Stimulated activated CD8-positive, alpha-beta memory T cell treated with anti-CD3 and anti-CD28 coated beads, Interleukin-7, amount 100 ng/mL, for 24 hours (primary cell): ENCODE measurements at places on chromosomes 1 and 21.

DNA sequence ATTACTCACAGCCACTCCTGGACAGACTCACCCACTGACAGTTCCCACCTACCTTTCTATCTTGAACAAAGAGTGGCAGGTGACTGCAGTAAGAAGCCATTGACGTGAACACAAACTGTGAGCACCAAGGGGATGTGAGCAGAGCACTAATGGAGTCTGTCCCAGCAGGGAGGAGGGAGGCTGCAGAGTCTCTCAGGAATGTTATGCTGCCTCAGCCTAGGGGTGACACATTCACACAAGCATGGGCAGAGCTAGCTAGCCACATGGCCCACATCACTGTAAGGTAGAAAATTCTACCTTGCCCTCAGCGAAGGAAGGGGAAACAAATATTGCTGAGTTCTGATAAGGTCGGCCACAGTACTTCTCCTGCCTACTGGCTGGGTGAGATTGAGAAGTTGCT lies 56.8 kb upstream of the PTGFRN start:
- no peak for DNase-seq

DNA sequence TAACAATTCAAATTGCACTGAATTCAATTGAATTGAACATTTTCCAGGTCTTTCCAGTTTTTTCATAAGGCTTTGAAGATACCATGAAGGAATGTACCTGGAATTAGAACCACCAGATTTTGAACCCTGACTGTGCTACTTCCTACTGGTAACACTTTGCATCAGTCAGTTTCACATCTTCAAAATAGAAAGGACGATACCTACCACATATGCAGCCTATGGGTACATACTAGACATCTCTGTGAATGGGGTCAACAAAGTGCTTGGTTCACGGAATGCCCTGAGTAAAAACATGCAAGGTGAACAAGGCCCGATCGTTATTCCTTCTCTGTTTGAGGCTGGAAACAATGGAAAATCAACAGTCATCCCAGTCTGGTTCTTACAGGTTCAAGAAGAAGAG lies 41.2 kb upstream of the WLS start:
- no peak for DNase-seq

DNA sequence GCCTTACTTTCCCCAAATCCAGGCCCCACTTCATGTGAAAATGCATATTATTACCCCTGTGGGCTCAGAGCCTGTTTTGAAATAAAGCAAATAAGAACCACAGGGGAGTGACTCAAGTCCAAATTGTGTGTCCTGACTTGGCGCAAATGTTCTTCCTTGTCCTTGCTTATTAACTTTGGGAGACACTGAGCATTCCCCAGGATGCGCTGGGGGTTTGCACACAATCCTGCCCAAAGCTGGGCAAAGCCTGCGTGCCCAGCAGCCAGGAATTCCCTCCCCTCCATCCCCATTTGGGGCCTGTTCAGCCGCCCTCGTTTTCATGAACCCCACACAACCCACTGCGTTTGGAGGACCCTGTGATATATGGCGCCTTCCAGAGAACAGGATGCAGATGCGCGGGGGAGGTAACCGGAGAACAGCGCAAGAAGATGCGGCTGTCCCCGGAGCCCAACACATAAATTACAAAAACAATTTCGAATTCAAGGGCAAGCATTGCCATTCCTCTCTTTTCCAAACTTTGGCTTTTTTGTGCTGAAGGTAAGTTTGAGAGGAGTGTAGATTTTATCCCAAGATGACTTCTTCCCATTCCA lies 42.4 kb upstream of the CLDN14 start:
- no peak for DNase-seq

GRCh38 chr1:34645109-34645688 lies 109.6 kb upstream of the GJB5 start:
- DNase-seq = no peak

DNA sequence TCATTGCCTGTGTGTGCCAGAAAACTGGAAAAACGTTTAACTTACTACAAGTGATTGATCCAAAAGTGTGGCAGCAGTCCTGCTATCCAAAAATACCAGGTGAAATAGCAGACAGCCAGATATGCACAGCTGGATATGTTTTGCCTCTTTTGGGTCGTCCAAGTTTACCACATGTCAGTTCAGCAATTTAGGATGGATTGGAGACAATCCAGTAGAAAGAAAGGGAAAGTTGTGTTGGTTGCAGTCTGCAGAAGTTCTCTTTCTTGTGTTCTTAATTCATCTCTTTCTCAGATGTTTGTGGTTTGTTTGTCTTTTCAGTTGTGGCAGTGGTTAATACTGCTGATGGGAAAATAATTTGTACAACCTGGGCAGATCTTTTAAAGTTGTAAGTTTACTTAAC lies 645.0 kb downstream of the PTPRC start:
- DNase-seq = no peak

GRCh38 chr1:82392513-82392912 lies 591.8 kb downstream of the ADGRL2 start:
- no peak for DNase-seq

GRCh38 chr1:202243006-202243405 lies 49.4 kb downstream of the LGR6 start:
- DNase-seq = no peak

DNA sequence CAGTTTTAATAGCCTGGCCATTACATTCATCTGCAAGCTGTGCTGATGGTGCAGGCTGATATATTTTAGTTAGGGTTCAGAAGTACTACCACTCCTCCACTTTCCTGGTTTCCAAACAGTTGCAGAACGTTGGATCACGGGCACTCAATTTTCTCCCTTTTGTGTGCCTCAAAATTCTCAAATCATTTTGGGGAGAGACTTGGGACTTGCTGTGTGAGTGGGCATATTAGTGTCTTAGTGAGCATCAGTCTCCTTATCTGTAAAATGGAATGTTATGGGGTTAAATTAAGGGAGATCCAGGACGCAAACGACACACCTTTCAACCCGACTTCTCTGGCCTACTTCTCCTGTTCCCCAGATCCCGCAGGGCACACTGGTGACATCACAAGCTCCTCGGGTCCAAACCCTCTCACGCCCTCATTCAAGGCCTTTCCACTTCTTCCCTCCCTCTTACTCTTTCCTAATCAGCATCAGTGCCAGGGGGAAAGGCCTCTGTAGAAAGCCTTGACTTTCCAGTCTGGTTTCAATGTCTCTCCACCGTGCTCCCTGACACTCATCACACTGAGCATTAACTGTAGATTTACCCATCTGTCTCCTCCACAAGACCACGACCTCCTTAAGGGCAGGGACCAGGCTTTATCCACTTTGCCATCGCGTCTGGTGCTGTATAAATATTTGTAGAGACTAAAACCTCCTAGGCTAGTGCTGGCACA lies 1.2 kb downstream of the PIGP start:
- no peak for DNase-seq

- no peak for DNase-seq
These were observed 7.9 kb downstream of the TRIM46 start for GRCh38 chr1:155181371-155182051.

- no peak for DNase-seq
These were observed 570 bp upstream of the PEX10 start for GRCh38 chr1:2412773-2413494.

DNA sequence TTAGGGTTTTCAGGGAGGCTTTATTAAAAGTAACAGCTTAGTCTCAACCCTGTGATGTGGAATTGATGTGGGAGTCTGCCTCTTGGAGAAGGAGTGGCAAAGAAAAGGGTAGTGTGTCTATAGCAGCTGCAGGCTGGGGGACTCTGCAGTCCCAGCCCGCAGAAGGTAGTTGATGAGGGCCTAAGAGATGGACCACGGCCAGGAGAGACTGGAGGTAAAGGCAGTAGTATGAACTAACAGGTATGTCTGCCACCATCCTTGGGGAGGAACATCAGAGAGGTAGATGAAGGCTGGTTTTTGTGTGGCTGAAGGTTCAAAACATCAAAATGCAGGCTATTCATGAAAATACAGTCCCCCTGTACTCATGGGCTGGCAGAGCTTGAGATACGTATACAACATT lies 112.1 kb downstream of the KCTD3 start:
- no peak for DNase-seq

- DNase-seq = no peak
These were observed 53.5 kb upstream of the CD34 start for GRCh38 chr1:207964195-207964966.

- DNase-seq = no peak
These were observed 13.1 kb downstream of the TXNIP start for GRCh38 chr1:145983206-145983675.

DNA sequence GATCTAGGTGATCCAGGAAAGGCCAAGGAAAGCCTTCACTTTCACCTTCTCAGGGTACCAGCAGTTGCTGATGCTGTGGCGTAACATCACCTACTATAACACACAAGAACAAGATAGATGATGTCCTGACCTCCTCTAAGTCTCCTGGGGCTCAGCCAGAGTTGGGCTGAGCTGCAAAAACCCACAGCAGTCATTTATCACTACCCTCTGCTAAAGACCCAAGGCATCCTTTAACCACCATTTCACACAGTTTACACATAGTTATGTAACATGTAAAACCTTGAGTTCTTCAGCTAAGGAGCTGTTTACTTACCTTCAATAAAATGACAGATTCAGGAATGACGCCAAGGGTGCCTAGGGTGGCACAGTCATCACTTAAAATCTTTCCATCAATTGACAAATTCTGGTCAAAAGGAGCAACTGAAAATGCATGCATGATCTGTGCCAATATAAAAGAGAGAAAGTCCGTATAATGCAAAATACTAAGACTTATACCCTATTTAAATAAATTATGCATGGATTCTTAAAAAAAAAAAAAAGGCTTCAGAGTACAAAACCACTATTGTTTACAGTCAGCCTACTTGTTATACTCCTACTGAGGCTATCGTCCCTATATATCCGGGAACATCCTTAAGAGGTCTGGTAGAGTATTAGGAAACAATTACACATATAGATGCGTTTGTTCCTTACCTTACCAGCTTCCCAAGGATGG lies 20.7 kb upstream of the RAP1GAP start:
- no peak for DNase-seq

DNA sequence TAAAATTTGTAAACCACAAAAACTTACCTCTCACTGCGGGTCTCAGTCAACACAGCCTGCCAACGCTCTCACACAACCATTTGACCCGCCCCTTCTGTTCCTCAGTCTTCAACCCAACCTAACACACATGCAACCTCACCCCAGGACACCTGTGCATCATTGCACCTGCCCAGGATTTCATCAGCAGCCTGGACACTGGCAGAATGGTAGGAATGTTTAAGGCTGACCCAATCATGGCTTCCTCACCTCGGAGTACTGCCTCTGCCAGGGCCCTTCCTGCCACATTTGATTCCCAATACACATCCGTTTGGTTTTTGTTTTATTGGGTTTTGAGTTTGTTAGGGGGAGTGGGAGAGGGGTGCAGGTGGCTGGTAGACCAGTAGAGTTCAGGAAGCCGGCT lies 40.7 kb downstream of the TOMM20 start:
- no peak for DNase-seq

GRCh38 chr1:180926164-180926981 lies 13.7 kb downstream of the KIAA1614 start:
- DNase-seq = no peak

DNA sequence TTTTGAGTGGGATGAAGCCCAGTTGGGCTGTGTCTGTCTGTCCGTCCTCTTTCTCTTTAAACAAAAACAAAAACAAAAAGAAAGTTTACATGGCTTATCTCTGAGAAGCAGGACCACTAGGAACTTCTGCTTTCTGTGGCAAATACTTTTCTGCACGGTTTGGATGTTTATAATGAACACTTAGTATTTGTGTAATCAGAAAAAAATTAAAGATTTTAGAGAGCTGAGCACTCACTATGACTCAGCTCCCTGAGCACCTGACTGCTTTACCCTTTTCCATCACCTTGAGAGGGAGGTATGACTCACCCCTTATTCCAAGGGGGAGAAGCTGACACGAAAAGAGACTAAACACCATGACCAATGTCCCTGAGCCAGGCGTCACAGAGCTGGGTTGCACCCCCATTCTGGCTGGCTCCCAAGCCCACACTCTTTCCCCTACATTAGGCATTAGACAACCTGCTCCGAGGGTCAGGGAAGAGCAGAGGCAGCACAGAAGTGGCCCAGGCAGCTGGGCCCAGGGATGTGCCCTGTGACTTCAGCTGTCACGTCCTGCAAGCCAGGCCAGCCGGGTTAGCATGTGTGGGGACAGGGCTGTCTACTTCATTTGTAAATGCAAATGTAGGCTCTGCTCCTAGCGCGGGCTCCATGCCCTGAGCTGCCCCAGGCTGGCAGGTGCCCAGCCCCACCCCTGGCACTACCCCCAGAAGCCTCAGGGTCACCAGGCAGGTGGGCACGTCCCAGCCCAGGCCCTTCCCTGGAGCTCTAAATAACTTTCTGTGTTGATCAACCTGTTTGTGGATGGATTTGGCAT lies 30.4 kb downstream of the RAP1GAP start:
- DNase-seq = no peak
